ENCODE measurements at places on chromosomes 1 and 21. TPM values are rescaled to one million over a fixed set of nuclear protein-coding genes. Genes with fewer than 3 reads are reported as not detected.

DNA sequence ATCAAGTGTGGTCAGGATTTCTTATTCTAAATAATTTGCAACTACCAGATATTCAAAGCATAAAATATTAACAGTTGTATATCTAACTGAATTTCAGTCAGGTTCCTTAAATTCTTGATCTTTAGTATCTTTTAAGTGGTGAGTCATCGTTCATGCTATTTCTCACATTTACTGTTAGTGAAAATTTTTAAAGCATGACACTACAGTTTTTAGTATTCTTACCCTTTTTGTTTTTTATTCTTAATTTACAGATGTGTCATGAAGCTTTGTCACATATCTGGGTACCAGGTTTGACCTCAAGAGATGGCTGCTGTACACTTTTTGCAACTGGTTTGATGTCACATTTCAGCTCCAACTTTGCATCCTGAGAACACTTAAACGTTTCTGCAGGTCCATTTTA is 12.7 kb downstream of the AKIRIN1 start:
- peak; percentile 33 for DNase-seq

DNA sequence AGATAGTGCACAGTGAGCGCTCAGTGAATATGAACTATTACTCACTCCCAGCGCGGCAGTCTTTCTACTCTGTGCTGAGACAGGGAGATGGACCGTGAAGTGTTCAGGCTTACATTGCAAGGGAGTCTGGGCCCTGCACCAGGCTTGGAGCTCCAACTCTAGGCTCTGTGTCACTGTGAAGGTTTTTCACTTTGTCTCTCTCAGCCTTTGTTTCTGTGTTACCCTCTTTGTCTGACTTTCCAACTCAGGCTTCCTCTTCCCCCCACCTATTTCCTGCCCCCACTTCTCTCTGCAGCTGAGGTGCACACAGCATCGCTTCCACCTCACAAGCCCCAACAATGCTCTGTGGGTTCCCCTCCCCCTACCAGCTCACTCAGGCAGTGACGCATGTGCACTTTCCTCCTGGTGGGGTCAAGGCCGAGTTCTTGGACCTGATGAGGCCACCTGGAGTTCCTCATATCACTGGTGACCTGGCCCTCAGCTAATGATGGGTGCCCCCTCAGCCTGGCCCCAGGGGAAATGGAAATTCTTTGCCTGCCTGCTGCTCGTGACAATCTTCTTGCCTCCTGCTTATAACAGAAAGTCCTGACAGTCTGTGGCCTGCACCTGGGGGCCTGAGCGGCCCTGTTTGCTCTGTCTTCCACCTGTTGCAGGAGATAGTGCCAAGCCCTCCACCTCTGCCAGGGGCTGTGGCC is 1.1 kb upstream of the LCK start:
- DNase-seq = peak; percentile 46

GRCh38 chr1:200861937-200862647 is 10.7 kb upstream of the GPR25 start:
- DNase-seq = no peak

GRCh38 chr1:10380594-10381275 is 18.1 kb upstream of the PGD start:
- peak; percentile 97 for DNase-seq

DNA sequence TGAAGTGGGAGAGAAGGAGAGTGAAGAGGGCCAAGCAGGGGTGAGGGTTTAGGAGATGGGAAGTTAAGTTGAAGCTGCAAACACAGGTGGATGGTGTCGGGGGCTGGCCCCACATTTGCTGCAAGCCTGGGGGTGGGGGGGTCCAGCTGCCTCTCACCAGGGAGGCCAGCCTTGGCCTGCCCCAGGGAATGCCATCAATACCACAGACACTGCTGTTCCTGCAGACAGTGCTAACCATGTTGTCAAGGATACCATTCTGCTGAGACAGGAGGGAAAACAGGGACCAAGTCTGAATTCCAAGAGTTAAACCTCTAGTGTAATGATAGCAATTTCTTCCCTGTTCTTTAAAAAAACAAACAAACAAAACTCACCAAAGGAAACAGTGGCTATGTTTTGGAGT is 8.0 kb downstream of the MECR start:
- DNase-seq = no peak

- no peak for DNase-seq
Observed at GRCh38 chr1:215900684-215901083, 333.6 kb downstream of the KCTD3 start.

DNA sequence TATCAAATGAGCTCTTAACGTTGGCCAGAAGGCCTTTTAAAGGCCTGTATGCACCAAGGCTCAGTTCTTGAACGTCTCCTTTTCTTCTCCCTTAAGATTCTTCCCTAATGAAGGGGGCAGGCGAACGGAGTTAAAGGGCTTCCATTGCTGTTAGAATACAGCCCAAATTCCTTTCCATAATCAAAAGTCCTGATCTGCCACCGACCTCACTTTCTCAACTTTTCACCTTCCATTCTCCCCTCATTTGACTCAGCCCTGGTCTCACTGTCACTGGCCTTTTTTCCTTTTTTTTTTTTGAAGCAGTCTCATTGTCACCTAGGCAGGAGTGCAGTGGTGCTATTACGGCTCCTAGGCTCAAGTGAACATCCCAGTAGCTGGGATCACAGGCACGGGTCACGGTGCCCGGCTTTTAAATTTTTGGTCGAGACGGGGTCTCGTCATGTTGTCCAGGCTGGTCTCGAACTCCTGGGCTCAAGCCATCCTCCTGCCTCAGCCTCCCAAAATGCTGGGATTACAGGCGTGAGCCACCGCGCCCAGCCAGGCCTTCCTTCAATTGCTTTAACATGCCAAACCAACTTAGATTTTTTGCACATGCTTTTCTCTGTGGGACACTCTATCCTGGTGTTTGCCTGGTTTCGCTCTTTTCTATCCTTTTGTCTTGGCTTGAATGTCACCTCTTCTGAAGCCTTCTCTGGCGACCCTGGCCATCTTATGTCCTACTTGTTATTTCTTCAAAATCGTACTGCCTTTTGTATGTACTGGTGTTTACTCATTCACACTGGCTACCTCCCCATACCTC is 612 bp upstream of the CMPK1 start:
- DNase-seq = no peak

GRCh38 chr1:92655197-92655801 is 129.6 kb downstream of the EVI5 start:
- no peak for DNase-seq

GRCh38 chr1:65564493-65564892 is 144.0 kb downstream of the LEPR start:
- no peak for DNase-seq

DNA sequence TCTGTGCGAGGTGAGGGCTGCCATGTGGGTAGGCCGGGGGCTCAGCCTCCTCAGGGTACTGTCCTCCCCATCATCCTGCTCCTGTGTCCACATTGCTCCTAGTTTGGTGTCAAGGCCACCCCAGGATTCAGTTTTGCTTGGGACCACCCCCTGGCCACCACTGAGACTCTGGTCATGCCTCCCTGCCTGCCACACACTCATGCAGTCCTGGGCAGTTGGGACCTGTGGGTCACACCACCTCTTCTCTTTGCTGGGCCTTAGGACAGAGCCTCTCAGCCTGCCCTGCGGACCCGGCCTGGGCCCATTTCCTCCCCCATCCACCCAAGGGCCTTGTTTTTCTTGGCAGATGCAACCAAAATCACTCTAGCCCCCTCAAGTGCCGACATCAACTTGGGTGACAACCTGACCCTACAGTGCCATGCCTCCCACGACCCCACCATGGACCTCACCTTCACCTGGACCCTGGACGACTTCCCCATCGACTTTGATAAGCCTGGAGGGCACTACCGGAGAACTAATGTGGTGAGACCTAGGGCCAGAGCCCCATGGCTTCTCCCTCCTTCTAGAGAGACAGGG is 19.4 kb downstream of the TMEM81 start:
- DNase-seq = no peak

- DNase-seq = no peak
Observed at GRCh38 chr1:165350840-165351239, 5.7 kb downstream of the LMX1A start.

Gene SLC9C2
- not detected for polyA plus RNA-seq

Gene PEAR1
- polyA plus RNA-seq = 44.4 TPM

Gene CYP4A22
- polyA plus RNA-seq = not detected

Gene ADORA1
- polyA plus RNA-seq = 0.56 TPM

Gene TSSK3
- polyA plus RNA-seq = 0.96 TPM
